ENCODE measurements at places on chromosomes 1 and 21.
A peak's percentile ranks its signal among the peaks of the same experiment; 100 is the strongest.

GRCh38 chr1:152228831-152229230, 4.8 kb upstream of the HRNR start:
- H3K27me3 ChIP-seq: peaks cover 12% of the 10 kb centered on the region
- no peaks in the 10 kb centered on the region for H3K4me1 ChIP-seq
- H3K27ac ChIP-seq: no peak overlapping the region
- DNase-seq: no peak

DNA sequence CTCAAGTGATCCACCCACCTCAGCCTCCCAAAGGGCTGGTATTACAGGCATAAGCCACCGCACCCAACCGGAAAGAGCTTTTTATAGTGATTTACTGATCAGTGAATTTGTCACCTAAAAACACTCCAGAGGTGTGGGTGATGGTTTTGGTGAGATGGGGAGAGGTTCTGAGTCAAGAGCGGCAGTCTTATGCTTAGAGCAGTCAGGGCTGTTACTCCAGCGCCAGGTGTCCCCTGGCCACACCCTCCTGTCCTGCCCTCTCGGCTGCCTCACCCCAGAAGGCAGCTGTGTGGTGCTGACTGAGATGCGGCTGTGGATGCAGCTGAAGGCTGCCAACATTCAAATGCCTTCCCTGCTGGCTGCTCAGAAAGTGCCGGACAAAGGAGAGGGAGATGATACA, 94.5 kb upstream of the LPGAT1 start:
- no peak overlapping the region for H3K27ac ChIP-seq
- no peaks in the 10 kb centered on the region for H3K4me1 ChIP-seq
- DNase-seq: no peak
- H3K27me3 ChIP-seq: peaks cover 18% of the 10 kb centered on the region
- no peak overlapping the region for H3K4me3 ChIP-seq

DNA sequence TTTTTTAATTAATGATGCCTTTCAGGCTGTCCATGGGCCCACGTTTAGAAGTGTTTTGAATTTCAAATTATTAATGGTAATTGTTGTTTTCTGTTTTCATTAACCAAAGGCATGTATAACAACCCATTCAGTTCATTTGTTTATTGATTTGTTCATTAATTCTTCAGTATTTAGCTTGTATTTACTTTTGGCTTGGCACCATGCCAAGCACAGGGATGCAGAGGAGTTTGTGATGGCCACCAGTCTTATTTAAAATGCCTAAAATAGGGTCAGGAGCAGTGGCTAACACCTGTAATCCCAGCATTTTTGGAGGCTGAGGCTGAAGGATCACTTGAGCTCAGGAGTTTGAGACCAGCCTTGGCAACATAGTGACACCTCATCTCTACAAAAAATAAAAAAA, 75.3 kb downstream of the ROR1 start:
- peaks cover 2% of the 10 kb centered on the region for H3K27me3 ChIP-seq
- H3K36me3 ChIP-seq: no peaks in the 10 kb centered on the region
- H3K4me1 ChIP-seq: no peaks in the 10 kb centered on the region
- no peak for DNase-seq
- H3K4me3 ChIP-seq: no peak overlapping the region

- no peak for DNase-seq
- no peak overlapping the region for H3K27ac ChIP-seq
- H3K4me1 ChIP-seq: no peaks in the 10 kb centered on the region
- no peak overlapping the region for H3K4me3 ChIP-seq
Measured at GRCh38 chr21:29385934-29386520, 87.3 kb downstream of the BACH1 start.

DNA sequence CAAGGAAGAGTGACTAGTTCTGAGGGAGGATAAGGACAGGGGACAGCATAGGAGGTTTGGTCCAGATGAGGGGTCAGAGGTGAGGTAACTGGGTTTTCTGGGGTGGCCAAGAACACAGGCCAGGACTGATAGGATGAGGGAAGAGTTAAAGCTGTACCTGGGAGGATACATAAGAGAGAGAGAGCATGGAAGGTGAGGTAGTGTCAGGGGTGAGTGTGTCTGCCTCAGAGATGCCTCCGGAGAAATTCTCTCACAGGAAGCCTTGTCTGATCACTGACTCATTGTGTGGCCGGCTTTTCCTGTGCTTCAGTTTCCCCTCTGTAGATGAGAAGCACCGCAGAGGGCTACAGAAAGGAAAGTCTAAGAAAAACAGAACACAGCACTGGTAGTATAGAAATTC, 40.2 kb downstream of the FASLG start:
- DNase-seq: peak; percentile 72
- no peaks in the 10 kb centered on the region for H3K4me1 ChIP-seq
- no peaks in the 10 kb centered on the region for H3K27me3 ChIP-seq
- peak overlapping the region; percentile 62 for H3K4me3 ChIP-seq
- peaks cover 9% of the 10 kb centered on the region for H3K36me3 ChIP-seq

DNA sequence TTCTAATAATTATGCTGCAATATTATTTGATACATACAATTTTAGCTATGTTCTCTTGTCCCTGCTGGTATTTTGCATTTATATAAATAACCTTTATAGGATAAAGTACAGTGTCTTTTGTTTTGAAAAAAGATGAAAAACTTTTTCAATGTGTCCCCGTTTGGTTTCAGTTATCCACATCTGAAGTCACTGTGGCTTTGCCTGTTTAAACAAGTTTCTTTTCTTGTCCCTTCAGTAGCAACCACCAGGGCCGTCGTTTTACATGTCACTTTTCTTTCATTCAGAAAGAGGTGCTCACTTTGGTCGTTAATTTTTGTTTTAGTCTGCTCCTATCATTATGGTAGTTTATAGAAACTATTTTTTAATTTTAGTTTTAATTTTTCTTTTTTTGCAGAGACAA, 41.4 kb downstream of the RABGAP1L start:
- DNase-seq: no peak
- H3K36me3 ChIP-seq: peaks cover 9% of the 10 kb centered on the region
- peaks cover 34% of the 10 kb centered on the region for H3K4me1 ChIP-seq
- H3K4me3 ChIP-seq: no peak overlapping the region
- H3K27me3 ChIP-seq: no peaks in the 10 kb centered on the region
